ENCODE measurements at places on chromosomes 6 and 20. TPM values are rescaled to one million over a fixed set of nuclear protein-coding genes. Genes with fewer than 3 reads are reported as not detected.

GRCh38 chr6:10269814-10270472 lies 144.9 kb downstream of the TFAP2A start:
- DNase-seq = no peak

The TNFRSF6B gene
- total RNA-seq = 0.79 TPM

DNA sequence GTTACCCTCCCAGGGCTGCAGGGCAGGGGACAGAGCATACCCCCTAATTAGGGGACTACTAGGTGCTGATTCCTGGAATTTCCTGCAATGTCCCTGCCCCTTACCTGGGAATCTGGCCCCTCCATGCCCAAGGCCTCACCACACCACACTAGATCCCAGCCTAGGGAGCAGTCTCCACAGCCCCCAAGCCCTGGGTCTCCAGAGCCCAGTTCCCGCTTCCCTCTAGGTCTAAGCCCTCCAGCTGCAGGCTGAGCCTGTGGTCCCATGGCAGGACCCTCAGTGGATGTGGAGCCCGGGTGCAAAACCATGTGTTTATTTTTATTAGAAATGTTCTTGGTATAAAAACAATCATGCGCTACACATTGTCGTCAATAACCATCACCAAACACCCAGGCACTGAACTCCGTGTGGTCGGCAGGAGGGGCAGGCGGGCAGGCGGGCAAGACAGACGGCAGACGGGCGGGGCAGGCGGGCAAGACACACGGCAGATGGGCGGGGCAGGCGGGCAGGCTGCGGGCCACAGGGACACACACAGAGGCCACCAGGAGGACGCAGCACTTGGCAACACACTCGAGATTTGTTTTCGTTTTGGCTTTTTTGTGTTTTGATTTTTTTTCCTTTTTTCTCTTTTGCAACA lies 124.2 kb downstream of the GRM4 start:
- DNase-seq = no peak

DNA sequence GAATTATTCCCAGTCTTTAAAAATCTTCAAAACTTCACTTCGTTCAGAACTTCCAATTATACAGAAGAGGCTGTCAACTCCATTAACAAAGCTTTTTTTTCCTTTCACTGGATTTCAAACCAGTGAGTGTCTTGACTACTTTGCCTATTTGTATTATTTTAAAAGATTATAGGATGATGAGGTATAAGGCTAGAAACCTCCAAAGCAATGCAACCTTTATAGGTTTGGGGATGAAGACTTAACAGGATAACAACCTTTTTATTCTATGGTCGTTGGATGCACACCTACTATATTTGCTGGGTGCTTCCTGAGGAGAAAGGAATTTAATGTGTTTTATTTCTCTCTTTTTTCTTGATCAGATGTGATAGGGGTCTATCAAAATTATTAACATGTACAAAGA lies 1.9 kb upstream of the OVOL2 start:
- no peak for DNase-seq

GRCh38 chr6:6251555-6252280 lies 68.7 kb downstream of the F13A1 start:
- no peak for DNase-seq

GRCh38 chr6:148827416-148828045 lies 80.7 kb downstream of the UST start:
- DNase-seq = no peak

The OPRM1 gene
- total RNA-seq = not detected

DNA sequence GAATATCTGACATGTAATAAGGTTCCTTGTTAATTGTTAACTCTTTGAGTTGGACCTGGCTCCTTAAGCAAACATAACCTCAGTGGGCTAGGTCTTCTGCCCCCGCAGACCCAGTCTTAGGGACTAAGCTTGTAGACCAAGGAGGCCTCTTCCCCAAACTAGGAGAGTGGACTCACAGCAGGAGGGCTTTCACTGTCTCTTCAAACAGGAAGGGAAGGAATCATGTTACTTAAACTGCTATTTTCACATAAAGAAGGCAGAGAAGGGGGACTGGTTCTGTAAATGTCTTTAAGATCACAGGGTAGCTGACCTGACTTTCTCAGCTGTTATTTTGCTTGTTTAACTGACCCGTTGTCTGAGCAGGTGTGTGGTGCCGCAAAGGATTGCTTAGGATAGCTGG lies 34.9 kb upstream of the PRDM1 start:
- DNase-seq = no peak

DNA sequence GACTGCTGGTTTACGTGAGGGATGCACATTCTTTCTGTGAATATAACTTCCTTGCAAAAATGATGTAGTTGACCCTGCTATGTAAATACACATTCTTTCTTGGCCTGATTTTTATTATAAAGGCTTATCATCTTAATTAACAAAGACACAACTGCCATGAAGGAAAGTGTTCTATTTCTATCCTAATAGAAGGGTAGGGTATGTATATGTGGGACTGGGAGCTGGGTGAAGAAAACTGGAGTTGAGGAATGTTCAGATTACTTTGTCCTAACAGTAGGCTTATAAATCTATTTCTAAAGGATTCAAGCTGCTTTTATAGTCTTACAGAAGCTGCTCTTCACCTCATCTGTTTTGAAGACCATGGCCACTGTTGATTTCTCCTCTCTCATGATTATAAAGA lies 76.5 kb upstream of the RGS17 start:
- DNase-seq = no peak

The KIF25 gene
- not detected for total RNA-seq

DNA sequence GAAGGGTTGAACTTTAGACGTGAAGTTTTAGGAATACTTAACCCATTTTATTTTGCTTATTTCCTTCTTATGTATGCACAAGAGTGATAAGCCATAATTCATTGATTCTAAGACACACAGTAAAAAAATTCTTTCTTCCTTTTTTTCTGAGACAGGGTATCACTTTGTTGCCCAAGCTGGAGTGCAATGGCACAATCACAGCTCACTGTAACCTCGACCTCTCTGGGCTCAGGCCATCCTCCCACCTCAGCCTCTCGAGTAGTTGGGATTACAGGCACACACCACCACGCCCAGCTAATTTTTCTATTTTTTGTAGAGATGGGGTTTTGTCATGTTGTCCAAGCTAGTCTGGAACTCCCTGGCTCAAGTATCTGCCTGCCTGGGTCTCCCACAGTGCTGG lies 116.6 kb upstream of the RNF24 start:
- DNase-seq = no peak

GRCh38 chr6:134172706-134173365 lies 120.4 kb upstream of the SLC2A12 start:
- no peak for DNase-seq

- DNase-seq = no peak
Observed at GRCh38 chr6:117303323-117303722, 38.0 kb downstream of the VGLL2 start.

GRCh38 chr20:32982617-32983458 lies 21.4 kb downstream of the SUN5 start:
- DNase-seq = peak; percentile 75

GRCh38 chr20:21109144-21109543 lies 3.0 kb upstream of the LINC00237 start:
- no peak for DNase-seq

The SPAG4 gene
- total RNA-seq = 8.6 TPM

The TSPO2 gene
- total RNA-seq = not detected

- DNase-seq = no peak
Observed at GRCh38 chr6:53679446-53679933, 13.9 kb upstream of the KLHL31 start.

The UBD gene
- total RNA-seq = not detected
